ENCODE measurements at places on chromosomes 7 and 10. TPM values are rescaled to one million over a fixed set of nuclear protein-coding genes. Genes with fewer than 3 reads are reported as not detected.

Gene PILRA
- 2.3 TPM for total RNA-seq

DNA sequence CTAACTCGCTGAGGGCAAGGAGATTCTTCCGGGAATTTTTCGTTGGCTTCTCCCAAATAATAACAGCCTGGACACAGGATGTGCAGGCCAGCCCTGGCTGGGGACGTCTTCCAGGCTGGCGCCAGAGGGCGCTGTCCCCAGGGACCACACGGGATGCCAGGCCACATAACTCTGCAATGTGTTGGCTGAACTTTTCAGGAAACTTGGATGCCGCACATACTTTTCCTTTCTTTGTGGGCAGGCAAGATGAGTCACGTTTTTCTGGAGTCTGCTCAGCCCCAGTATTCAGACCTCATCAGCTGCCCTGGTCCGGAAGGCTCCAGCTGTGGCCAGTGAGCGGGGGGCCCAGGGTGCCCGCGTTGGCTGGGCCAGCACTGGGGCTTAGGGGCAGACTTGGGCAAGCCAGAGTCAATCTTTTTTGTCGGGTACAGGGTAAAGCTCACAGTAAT lies 122.7 kb downstream of the PRKAG2 start:
- DNase-seq = peak; percentile 83

Gene TMEM225B
- not detected for total RNA-seq

DNA sequence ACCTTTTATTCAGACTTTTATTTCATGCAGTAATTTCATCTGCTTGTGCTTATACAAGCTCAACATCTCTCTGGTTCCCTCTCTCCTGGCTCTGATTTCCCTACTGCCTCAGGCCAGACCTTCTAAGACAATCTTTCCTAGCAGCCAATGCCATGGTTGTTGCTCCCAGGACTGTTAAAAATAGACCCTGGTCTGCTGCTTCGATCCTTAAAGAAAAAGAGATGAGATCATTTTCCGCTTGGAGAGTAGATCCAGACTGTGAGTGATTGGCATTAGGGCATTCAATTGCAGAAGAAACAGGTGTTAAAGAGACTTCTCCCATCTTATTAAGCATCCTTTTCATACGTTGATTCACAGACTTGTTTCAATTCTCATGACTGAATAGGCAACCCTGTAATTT lies 68.4 kb upstream of the ITGB1 start:
- no peak for DNase-seq

- DNase-seq = no peak
Measured at GRCh38 chr7:135204341-135204749, 7.0 kb downstream of the WDR91 start.

DNA sequence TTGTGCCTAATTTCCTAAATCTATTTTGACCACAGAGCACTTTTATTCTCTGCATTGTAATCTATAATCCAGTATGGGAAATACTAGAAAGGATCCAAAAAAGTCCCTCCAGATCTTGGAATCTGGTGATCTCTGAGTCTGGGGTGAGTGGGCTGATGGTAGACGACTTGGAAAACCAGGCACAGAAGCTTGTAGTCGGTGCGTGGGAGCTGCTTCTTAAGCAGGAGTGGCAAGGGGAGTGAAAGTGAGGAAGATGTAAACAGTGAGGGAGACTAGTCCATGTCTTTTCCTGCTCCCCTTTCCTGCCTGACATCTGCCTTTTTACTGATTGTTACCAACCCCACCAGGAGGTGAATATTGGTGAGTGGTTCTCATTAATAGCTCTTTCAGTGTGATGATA lies 6.8 kb downstream of the AUTS2 start:
- DNase-seq = no peak

Gene SERPINE1
- not detected for total RNA-seq

- peak; percentile 70 for DNase-seq
Measured at GRCh38 chr10:119207713-119208552, 562 bp downstream of the GRK5 start.

GRCh38 chr7:82599895-82600294 lies 156.3 kb upstream of the CACNA2D1 start:
- no peak for DNase-seq

DNA sequence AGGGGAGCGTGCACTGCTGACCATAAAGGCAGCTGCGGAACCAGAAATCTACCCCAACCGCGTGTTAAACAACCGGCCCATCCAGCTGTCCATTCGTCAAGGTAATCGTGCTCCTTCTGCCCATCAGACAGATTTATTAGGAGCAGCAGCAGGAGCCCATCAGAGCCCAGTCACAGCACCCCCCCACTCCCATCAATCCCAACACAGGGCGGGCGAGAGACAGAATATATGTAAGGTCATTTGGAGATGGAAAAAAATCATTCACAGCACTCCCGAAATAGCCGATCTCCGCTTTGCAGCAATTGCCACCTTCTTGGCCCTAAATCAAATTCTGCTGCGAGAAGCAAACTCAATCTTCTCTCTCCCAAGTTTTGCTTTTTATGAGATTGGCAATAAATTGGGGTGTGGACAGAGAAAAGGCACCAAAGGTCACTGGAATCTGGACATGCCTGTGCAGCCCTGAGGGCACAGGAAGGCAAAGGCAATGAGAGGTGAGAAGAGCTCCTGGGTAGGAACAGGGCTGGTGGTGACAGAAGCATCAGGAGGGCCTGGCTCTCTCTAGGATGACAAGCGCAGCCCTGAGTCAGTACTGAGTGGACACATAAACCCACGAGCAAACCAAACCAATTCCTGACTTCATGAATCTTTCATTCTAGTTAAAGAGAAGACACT lies 145.0 kb upstream of the ZMIZ1 start:
- DNase-seq = no peak

Gene BRAF
- 72.6 TPM for total RNA-seq

- peak; percentile 89 for DNase-seq
Measured at GRCh38 chr7:50467817-50468610, 17.9 kb upstream of the FIGNL1 start.

GRCh38 chr10:72509206-72509799 lies 116.6 kb downstream of the MICU1 start:
- DNase-seq = no peak

- DNase-seq = no peak
Measured at GRCh38 chr7:111368381-111369065, 193.8 kb downstream of the IMMP2L start.

- no peak for DNase-seq
Measured at GRCh38 chr7:133795068-133795665, 332.0 kb upstream of the LRGUK start.

GRCh38 chr7:142420554-142421362 lies 162.9 kb upstream of the PRSS58 start:
- DNase-seq = no peak

Gene CISD1
- total RNA-seq = 74.1 TPM

DNA sequence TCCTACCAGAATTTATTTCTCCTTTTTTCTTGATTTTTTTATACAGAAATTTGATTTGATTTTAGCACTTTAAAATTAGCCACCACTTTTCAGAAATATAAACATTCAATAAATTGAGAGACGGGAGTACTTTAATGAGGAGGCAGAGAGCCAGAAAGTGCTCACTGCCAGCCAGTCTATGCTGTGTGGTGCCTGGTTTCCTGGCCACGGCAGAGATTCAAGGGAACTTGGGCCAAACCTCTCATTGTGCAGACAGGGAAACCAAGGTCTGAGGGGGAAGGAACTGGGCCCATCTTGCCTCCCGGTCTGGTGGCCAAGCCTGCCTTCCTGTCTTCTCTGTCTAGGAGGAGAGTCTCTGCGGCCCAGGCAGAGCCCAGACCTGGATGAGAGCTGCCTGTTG lies 25.9 kb downstream of the ADAMTS14 start:
- no peak for DNase-seq

GRCh38 chr7:108839076-108839475 lies 269.4 kb downstream of the DNAJB9 start:
- no peak for DNase-seq

Gene MSMB
- not detected for total RNA-seq

DNA sequence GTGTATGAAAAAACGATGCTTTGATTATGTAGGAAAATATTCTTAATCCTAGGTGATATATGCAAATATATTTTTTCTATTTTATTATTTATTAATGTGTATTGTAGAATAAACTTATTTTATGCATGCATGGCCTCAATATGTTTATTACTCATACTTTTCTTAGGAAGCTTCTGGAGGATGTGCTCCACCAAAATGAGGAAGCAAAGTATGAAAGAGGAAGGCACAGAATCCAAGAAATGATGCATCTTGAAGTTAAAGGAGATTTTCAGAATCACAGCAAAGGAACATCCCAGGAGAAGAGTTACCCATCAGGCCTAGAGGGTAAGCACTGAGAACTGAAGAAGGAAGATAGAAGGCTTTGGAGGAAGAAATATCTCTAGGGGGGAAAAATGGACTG lies 35.0 kb upstream of the MRPS16 start:
- no peak for DNase-seq

DNA sequence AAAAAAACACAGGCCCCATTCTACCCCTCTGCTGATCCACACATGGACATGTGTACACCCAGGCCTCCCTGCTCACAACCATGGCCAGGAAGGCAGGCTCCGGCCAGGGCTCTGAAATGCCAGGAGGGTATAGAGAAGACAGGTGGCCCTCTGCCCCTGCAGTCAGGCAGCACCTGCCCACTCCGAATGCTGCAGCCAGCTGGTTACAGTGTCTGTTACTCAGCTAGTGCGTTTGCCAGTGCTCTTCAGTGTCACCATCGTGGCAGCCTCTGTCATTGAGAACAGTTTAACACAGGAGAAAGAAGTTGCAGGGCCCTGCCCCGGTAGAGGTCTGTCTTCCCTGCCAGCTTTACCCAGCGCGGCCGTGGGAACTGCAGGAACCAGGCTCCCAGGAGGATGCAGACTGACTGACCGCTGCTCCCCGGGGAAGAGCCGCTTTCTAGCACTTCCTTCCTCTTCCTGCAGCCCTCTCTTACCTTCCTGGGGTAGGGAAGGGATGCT lies 128.8 kb upstream of the FAM20C start:
- peak; percentile 41 for DNase-seq

DNA sequence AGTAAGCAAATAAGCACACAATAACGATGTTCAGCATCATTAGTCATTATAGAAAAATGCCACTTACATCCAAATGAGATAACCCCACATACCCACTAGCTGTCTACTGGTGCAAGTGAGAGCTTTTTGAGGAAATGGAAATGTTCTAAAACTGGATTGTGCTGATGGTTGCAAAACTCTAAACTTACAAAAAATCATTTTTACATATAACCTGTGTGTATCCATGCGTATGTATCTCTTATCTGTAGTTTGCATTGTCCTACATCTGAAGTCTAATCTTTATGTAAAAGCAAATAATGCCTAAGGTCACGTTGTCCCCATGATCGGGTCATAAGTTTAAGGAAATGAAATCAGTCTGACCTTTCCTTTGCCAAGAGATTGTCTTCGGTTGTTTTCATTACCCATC lies 81.6 kb upstream of the DNAJB6 start:
- DNase-seq = peak; percentile 59

DNA sequence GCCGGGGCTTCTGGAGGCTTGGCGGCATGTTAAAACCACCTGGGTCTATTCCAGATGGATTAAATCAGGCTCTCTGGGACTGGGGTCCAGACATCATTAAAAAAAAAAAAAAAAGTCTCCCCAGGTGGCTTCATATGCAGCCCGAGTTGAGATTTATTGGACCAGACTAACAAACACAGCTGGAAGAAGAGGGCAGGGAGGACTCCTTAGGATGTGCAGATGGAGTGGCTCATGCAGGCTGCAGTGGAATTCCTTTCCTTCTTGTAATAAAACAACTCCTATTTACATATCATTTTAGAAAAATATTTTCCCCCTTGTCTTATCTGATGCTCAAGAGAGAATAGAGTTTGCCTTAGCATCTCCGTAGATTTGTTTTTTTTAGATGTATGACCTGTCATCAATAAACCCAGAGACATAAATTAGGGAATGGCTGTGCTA lies 238.1 kb downstream of the CAMK1D start:
- DNase-seq = no peak

DNA sequence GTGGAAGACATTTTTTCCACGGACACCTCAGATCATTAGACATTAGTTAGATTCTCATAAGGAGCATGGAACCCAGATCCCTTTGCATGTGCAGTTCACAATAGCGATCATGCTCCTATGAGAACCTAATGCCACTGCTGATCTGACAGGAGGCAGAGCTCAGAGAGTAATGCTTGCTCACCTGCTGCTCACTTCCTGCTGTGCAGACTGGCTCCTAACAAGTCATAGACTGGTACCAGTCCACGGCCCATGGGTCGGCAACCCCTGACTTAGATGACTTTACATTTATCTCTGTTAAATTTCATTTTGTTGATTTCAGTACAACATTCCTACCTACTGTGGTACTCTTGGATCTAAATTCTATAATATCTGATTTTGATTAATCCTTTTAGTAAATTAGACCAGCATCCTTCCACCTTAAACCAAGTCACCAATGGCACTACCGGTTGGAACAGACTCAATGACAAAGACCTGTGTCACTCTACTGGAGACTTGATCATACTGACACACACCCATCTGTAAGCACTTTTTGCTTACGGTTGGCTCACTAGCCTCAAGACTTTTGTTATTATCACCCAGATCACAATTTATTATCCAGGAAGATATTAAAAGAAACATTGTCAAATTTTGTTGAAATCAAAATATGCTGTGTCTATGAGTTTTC lies 8.0 kb upstream of the CCDC71L start:
- DNase-seq = no peak

DNA sequence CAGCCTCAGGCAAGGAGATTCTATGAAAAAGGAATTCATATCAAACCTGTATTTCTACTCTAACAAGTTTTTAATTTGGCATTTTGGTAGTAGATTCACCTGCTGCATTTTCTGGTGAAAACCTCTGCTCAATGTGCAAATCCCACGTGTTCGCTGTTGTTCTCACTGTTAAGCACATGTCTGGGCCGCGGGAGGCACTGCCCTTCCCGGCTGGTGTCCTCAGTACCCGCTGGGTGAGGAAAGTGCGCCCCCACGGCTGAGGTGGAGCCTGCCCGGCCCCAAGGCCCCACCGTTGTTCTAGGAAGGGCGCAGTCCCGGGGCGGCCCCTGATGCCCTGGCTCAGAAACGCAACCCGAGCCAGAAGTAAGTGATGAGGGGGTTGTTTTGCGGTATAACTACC lies 193.4 kb upstream of the VWC2 start:
- no peak for DNase-seq

- no peak for DNase-seq
Measured at GRCh38 chr7:1454542-1454941, 4.7 kb downstream of the MICALL2 start.
